Stimulated activated CD4-positive, alpha-beta T cell treated with anti-CD3 and anti-CD28 coated beads, Interleukin-12 subunit alpha, Interleukin-12 subunit beta, amount 100 ng/mL, for 48 hours (primary cell): ENCODE measurements at places on chromosomes 2 and 18.

DNA sequence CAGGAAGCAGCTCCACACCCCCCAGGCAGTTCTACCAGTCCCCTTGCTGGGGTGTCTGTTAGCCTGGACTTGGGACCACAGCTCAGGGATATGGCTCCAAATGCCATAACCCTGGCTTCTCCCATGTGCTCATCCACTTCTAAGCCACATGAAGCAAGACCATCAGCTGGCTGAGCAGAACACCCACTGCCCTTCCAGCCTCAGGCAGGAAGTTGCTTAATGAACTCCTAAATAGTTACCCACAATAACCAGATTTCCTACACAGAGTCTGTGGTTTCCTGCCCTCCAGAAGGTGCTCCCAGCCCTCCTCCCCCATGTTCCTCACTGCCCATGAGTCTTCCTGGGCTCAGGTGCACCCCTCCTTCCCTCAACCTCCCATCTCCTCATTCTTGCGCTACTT lies 98.3 kb upstream of the EPC2 start:
- no peak for DNase-seq

DNA sequence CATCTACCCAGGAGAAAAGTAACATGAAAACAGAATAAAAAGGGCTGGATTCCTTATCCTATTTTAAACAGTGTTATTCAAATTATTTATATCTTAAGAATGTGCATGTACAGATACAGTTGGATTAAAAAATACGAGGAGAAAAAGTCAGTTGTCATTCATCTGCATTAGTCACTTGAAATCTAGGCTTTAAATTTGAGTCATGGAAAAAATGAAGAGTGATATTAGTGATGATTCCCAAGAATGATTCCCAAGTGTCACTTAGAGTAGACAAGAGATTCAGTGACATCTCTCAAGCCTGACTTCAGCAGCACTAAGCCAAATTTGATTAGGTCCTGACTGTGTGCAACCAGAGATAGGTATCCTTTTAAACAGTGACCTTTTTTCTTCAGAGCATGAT lies 394.2 kb downstream of the IRS1 start:
- DNase-seq, result no peak

DNA sequence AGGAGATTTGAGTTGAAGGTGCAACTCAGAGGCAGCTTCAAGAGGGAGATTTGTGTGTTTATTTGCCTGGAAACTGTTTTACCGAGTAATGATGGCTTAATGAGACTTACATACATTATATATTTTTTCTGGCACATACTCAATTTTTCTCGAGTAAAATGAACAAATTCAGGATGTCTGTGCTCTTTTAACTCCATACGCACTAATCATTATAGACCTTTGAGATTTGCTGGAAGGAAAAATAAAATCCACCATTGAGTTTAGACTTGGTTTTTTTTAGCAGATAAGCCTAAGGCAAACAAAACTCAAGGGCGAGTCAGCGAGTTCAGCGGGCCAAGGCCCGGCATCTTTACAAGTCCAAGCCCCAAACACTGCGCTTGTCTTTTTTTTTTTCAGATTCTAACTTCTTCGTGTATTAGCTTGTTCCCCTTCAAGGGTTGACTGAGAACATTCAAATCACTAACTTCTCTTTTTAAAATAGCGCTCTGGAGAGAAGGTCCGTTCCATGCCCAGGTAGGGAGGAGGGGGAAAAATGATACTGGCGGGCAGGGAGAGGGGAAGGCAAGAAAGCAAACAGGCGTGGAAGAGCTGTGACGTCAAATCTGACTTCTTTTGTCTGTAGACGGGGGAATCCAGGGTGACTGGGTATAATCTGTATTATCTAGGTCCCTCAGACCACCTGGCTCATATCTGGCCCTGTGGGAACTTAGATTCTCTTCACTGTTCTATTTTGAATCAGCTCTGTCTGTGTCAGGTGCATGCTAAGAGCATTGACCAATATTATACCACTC lies 72.7 kb upstream of the MAP3K20 start:
- DNase-seq, result no peak

DNA sequence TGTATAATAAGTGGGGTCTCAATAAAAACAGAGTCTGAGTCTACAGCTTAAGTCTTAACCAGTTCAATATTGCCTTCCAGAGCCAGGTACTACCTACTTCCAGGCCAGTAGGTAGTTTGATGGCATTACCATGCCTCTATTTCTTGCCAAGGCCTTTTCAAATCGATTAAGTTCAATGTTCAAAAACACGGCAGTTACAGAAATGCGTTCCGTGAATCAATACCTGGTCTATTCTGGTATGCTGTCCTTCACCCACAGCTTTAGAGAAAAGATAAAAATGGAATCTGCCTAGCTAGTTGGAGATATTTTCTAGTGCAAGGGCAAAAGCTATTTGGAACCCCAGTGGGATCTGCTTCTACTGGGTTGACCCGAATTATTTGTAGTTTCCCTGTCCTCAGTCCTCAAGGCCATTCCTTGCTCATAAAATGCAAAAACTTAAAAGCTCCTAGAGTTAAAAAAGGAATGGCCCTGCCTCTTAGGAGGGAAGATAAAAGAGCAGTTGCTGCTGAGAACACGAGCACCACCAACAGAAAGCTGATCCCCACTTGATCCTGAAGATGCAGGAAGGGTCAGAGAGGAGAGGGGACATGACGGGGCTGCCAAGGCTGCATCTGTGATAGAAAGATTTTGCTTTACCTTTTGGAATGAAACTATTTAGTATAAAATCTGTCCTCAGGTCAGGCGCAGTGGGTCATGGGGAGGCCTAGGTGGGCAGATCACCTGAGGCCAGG lies 109.6 kb upstream of the SCG2 start:
- DNase-seq, result no peak

GRCh38 chr18:24080861-24081260 lies 58.0 kb upstream of the CABYR start:
- DNase-seq, result no peak

DNA sequence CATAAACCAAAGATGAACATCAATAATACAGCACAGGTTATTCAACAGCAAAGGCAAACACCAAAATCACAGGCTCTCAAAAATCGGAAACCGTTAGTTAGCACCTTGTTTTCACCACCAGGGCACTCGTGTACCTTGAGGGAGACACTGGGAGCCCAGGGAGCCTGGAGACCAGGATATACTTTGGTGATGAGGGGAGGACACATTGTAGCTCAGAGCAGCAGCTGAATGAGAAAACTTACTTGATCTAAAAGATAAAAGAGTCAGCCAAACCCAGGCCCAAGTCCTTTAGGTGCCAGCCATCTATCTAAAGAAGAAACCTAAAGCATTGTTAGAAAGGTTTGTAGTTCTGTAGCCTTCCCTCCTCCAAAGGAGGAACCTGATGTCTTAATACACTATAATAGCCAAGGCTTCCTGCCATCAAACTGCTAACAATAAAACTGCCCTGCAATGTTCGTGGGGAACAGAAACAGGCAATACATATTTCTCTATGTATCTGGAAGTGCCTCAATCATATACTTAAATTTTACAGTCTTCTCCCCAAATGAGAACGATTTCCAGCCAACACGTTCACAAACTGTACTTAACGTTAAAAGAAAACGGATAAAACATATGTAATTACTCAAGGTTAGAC lies 19.3 kb downstream of the BCL11A start:
- DNase-seq, result no peak

DNA sequence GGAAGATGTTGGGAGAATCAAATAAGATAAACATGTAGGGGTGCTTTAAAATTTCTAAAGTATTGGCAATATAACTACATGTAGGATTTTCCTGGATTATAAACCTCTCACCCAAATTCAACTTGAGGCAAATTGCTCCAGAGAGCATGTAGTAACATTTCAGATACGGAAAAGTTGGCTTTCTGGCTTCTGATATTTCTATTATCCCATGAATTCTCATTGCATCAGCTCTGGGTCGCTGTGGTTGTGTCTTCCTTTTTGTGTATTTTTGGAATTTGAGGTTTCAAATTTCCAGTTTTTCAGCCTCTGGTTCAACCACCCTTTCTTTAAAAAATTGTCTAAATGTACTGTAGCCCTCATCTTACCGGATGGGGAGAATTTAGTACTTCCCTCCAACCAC lies 32.3 kb downstream of the TGIF1 start:
- DNase-seq, result no peak

- no peak for DNase-seq
Observed at GRCh38 chr2:40317046-40317445, 134.8 kb downstream of the SLC8A1 start.

DNA sequence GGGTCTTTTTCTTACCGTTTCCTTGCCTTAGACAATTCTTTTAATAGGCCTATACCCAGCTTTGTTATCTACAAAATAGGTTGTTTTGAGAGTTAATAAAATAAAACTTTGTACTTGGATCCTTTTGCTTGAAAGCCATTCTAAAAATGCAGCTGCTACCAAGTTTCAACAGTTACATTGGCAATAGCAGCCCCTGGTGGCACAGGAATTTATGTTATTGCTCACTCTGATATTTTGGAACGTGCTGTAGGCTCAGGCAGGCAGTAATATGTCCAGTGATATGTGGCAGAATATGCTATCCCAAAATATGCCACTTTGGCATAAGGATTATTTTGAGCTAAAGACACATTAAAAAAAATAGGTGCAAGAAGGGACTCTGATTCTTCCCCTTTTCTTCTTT lies 6.7 kb upstream of the COMMD1 start:
- DNase-seq, result no peak

- no peak for DNase-seq
Observed at GRCh38 chr2:71951718-71952404, 195.8 kb downstream of the CYP26B1 start.

- no peak for DNase-seq
Observed at GRCh38 chr2:29025711-29026110, 44.6 kb downstream of the TOGARAM2 start.

DNA sequence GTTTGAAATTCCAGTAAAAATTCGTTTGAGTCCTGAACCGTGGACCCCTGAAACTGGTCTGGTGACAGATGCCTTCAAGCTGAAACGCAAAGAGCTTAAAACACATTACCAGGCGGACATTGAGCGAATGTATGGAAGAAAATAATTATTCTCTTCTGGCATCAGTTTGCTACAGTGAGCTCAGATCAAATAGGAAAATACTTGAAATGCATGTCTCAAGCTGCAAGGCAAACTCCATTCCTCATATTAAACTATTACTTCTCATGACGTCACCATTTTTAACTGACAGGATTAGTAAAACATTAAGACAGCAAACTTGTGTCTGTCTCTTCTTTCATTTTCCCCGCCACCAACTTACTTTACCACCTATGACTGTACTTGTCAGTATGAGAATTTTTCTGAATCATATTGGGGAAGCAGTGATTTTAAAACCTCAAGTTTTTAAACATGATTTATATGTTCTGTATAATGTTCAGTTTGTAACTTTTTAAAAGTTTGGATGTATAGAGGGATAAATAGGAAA lies 80.7 kb downstream of the ACSL3 start:
- no peak for DNase-seq

- no peak for DNase-seq
Observed at GRCh38 chr2:216348756-216349308, 23.5 kb downstream of the MARCHF4 start.

- no peak for DNase-seq
Observed at GRCh38 chr2:103008586-103008985, 246.8 kb downstream of the TMEM182 start.

- DNase-seq, result no peak
Observed at GRCh38 chr18:13809043-13809430, 14.9 kb upstream of the MC5R start.

DNA sequence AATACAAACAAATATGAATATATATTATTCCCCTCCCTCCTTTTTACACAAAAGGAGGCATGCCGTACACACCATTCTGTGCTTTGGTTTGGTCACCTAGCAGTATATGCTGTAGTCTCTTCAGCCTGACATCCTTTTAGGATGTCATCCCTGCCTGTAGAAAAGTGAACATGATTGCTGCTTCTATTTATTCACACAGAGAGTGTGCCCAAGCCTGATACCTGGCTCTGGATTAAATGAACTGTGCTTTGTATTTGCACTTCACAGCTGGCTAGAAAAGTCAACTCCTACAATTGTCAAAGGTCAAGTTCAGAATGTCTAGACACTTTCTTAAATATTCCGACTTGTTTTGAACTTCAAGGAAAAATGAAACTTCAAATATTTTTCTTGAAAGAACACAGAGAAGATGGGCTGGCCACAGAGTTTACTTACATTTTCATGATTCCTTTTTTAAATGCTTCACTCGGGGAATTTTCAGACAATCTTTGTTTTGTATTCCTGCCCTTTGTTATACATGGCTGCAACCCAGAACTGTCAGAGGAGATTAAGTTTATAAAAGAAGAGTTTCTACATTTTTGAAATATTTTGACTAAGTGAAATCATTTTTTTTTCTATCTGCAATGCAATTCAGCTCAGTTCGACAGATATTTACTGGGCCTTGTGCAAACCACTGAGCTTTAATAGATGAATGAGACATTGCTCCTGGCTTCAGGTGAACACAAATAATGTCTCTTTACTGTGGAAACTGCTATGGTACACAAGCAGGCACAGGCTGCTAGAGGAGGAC lies 33.5 kb downstream of the DAPL1 start:
- no peak for DNase-seq

GRCh38 chr2:69576880-69577279 lies 66.7 kb downstream of the AAK1 start:
- no peak for DNase-seq

GRCh38 chr18:34847408-34847807 lies 137.3 kb downstream of the DTNA start:
- no peak for DNase-seq

DNA sequence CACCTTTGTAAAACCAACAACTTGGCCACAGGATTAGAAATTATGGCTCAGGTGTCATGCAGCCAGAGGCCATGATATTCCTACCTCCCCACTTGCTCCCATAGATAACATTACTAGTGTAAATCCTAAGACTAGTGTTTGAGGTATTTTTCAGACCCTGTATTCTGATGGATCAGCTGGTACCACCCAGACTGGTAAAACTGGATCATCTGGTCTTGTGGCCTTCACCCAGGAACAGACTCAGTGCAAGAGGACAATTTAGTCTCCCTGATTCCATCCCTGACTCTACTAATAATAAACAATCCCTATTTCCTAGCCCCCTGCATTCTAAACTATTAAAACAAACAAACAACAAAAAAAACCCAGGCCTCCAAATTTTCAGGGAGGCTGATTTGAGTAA lies 121.0 kb downstream of the ALPK2 start:
- no peak for DNase-seq

DNA sequence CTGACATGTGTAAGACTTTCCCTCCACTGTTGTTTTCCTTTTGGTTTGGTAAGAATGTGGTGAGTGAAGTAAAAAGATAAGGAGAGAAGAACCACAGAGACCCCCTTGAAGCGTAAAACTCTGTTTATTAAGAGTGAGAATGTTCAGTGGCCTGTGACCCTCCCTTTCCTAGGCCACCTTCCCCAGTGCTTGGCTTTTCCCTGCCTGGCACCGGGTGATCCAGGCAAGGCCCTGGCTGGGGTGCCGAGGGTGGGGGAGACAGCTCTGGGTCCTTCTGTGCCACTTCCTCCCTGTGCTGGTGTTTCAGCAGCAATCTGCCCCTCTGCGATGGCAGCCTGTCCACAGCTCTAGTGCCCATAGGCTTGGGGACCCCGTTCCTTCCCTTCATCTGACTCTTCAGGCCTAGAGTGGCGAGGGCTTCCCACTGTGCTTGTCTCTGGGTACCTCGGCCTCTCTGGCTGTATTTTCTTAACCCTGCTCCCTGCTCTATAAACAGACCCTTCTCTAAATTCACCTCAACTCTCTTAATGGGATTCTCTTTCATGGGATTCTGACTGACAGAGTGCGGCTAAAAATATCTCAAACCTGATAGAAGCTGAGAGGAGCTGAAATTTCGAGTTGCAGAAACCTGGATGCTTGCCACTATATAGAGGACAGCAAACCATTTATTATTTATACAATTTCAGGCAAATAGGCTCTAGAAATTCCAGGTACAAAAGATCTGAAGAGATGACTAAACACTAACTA lies 461.0 kb downstream of the DLGAP1 start:
- DNase-seq, result no peak

GRCh38 chr2:128291161-128291843 lies 27.4 kb downstream of the HS6ST1 start:
- no peak for DNase-seq
